Endothelial cell of umbilical vein (primary cell): ENCODE measurements at places on chromosomes 13 and 19. TPM values are rescaled to one million over a fixed set of nuclear protein-coding genes. Genes with fewer than 3 reads are reported as not detected.
A peak's percentile ranks its signal among the peaks of the same experiment; 100 is the strongest.

GRCh38 chr19:17687141-17687856 is 855 bp downstream of the UNC13A start:
- no peak for DNase-seq

DNA sequence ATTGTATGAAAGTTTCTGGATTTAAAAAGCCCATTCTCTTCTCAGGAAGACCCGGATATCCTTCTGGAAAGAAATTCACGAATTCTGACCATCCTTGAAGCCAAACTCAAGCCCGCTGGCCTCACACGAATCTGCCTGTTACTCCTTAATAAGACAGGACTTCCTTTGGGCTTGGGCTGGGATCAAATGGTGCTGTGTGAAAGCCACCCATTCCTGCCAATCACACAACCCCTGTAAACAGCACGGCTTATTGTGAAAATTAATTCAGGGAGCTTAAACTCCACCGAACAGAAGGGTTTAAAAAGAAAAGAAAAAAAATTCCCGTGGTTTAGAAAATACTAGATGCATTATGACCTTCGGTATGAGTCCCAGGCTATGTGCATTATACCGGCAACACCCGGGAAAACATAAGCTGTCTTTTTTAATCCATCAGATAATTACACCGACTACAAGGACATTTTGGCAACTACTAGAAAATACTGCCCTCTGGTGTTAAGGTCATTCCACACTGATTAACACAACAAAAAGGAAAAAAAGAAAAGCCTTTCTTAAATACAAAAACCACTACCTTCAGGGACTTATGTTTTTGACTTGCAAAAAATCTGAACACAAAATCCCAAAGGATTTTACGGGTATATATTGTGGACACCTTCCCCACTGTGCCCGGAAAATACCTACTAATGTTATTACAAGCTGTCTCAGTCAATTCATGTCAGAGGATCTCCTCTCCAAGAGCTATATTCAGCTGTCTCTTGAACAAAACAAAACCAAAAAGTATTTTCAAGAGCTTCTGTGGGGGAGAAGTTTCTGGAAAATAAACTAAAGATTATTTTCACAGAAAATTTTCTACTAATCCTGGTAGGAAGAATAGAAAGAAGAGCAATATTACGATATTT is 76.0 kb upstream of the LSM14A start:
- peak; percentile 59 for DNase-seq

GRCh38 chr19:31444931-31445330 is 95.7 kb upstream of the TSHZ3 start:
- no peak for DNase-seq

GRCh38 chr13:112447761-112448603 is 71.8 kb downstream of the SPACA7 start:
- no peak for DNase-seq

- DNase-seq, result peak; percentile 51
These were observed at the start of gene SCN1B for GRCh38 chr19:35030257-35031071. SCN1B (plus strand) TSS chr19:35030470; CDS start chr19:35030821, 351 bp downstream.

- no peak for DNase-seq
These were observed 34.0 kb downstream of the GPC6 start for GRCh38 chr13:93260591-93260990.

OR7C1 gene
- not detected in 2 replicates for total RNA-seq

GRCh38 chr13:30415430-30416030 is 6.8 kb upstream of the UBE2L5 start:
- no peak for DNase-seq

C13orf46 gene
- total RNA-seq, result 1.7 and 1.9 TPM in 2 replicates

DNA sequence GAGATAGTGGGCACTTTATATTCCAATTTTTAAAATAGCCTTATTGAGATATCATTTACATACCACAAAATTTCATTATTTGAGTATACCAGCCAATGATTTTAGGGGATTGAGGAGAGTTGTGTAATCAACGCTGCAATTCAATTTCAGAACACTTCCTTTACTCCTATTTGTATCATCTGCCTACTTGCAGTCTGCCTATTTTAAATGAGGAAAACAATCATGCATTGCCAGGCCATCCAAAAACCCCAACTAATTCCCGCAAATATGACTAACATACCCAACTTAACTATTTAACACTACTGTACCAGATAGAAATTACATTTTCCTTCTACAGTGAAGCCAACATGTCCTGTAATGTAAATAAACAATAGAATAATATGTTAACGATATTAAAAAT is 26.7 kb downstream of the CAB39L start:
- no peak for DNase-seq

- DNase-seq, result no peak
These were observed 15.2 kb upstream of the PPP1R12C start for GRCh38 chr19:55132453-55133129.

DNA sequence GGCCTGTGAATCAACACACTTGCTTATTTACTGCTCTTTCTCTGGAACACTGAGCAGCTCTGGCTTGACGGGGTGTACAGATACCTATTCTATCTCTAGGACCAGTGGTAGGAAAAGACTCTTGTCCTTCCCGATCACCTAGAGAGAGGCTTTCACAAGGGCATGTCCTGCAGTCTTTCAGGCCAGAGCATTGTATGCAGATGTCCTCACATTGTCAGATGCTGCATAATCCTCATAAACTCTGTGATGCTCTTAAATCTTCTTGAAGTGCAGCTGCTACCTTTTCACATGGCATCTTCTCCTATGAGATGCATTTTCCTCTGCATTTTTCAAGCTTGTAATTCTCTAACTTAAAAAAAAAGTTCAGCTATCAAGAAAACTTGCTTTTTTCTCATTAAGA is 369.4 kb downstream of the OLFM4 start:
- DNase-seq, result no peak

GPR12 gene
- total RNA-seq, result not detected in 2 replicates

DNA sequence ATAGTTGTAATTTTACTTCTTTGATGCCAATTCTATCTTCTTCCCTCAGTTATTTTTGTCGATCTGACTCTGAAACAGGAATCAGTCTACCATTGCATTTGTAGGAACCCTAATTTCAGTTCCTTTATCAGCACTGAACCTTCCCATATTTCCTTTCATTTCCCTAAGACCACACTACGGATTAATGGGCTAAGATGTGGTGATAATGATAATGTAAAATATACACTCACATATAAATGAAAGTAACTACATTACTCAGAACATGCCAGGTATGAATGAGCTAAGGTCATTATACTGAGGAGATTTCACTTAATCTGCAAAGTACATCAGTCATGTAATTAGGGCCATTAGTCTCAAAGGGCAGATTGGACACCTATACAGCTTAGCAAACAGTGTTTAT is 60.2 kb upstream of the RFC3 start:
- DNase-seq, result no peak

- no peak for DNase-seq
These were observed 3.4 kb downstream of the C3 start for GRCh38 chr19:6717036-6717435.

GRCh38 chr13:26112843-26113242 is 61.0 kb upstream of the SHISA2 start:
- DNase-seq, result no peak

- DNase-seq, result no peak
These were observed 51.6 kb downstream of the TMEM255B start for GRCh38 chr13:113810640-113811039.

GRCh38 chr19:3020321-3020960 is 8.6 kb downstream of the TLE2 start:
- DNase-seq, result no peak

GRCh38 chr13:40127476-40127875 is 472.0 kb downstream of the COG6 start:
- DNase-seq, result no peak

DNA sequence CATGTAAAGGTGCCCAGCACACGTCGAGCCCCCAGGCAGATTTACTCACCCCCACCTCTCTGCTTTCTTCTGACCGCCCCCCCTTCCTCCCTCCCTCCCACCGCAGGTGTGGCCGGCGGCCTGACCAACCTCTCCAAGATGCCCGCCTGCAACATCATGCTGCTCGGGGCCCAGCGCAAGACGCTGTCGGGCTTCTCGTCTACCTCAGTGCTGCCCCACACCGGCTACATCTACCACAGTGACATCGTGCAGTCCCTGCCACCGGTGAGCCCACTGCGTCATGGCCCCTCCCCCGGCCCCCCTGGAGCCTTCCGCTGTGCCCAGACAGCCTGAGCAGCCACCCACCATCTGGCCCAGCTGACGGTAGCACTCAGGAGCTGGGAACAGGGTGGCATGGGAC is 8.8 kb downstream of the PRPF31 start:
- no peak for DNase-seq

- peak; percentile 12 for DNase-seq
These were observed 23.1 kb upstream of the TNFRSF19 start for GRCh38 chr13:23547000-23547590.

DNA sequence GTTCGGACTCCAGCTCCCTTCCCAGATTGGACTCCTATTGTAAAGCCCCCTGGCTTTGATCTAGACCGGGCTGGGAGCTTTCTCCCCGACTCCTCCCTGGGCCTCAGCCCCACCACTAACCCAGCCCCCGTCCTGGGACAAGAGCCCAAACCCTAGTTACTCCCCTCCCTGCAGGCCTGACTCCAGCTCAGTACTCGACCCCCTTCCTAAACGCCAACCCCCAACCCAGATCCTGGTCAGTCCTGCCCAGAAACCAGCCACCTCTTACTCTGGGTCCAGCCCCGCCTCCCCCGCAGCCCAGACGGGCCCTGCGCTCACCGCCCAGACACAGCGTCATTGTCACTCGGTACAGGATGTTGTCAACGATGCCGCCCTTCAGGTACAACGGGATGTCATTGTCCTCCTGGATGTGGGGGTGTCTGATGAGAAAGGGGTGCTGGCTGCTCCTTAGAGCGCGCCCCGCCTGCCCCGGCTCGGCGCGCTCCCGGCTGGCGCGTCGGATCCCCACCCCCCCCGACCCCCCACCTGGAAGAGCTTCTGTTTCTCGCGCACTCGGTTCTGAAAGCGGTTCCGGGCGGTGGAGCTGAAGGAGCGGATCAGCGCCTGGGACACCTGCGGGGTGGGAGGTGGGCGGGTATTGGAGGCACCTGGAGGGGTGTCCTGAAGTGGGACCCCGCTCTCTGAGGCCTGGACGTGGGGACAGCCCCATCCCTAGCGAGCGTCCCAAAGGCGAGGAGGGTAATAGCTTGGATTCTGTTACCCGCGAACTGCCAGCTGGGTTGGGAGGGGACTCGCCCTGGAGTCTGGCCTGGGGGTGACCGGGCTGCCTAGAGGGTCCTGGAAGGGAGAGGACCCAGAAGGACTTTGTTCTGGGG is 866 bp downstream of the COX7A1 start:
- no peak for DNase-seq

ALG5 gene
- total RNA-seq, result 29.3 and 31.3 TPM in 2 replicates
